Prostate gland (tissue), 2 donors: ENCODE measurements at places on chromosomes 2 and 18.

DNA sequence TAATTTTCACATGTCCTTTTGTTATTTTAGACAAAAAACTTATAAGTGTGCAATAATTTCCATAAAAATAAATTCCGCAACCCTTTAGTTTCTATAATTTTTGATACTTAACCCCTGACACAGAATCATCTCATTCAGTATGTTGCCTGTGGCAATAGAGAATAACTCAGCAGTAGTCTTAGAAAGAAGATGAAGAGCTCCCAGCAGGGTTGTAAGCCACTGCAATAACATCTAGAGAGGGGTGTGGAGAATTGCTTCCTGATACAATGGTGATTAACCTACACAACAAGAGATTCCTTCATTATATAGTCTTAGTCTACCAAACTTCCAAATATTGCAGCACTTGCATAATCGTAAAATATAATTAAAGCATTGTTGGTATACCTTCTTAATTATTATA lies 118.9 kb downstream of the TMX3 start:
- DNase-seq, result no peak

GRCh38 chr2:199405241-199405640 lies 52.5 kb downstream of the SATB2 start:
- DNase-seq, result no peak

- no peak for DNase-seq
Measured at GRCh38 chr2:159022019-159022418, 53.6 kb downstream of the TANC1 start.

DNA sequence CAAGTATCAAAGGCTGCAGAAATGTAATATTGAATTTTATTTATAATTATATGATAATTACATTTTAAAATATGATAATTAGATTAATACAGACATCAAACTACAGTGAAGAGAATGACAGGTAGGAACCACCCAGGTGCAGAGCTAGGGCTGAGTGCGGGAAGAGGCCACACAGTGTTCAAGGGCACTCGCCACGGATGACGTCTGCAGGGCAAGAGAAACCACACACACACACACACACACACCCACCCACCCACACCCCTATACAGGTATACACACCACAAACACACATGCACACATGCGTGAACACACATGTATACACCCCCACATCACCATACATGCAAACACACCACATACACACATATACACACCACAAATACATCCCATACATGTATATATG lies 41.2 kb downstream of the MBP start:
- no peak for DNase-seq

- no peak for DNase-seq
Measured at GRCh38 chr2:126986631-126987187, 88.0 kb downstream of the TEX51 start.

- DNase-seq, result no peak
Measured at GRCh38 chr2:30380824-30381223, 66.2 kb upstream of the LCLAT1 start.

DNA sequence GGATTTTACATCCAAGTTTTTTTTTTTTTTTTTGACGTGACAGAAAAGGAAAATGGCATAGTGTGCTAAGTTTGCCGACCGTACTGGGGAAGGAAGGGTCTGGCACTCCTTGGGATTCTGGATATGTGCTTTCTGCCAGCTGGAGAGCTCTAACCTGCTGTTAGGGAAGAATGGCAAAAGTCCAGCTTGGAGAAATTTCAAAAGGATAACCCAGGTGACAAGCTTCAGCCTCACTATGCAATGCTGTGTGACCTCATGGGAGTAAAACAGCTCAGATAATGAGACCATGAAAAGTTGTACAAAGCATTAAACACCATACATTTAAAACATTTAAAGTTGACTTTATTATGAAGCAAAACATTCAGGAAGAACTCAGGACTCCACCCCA lies 10.3 kb upstream of the GPR45 start:
- DNase-seq, result no peak

GRCh38 chr2:141728142-141728541 lies 402.7 kb downstream of the LRP1B start:
- no peak for DNase-seq

DNA sequence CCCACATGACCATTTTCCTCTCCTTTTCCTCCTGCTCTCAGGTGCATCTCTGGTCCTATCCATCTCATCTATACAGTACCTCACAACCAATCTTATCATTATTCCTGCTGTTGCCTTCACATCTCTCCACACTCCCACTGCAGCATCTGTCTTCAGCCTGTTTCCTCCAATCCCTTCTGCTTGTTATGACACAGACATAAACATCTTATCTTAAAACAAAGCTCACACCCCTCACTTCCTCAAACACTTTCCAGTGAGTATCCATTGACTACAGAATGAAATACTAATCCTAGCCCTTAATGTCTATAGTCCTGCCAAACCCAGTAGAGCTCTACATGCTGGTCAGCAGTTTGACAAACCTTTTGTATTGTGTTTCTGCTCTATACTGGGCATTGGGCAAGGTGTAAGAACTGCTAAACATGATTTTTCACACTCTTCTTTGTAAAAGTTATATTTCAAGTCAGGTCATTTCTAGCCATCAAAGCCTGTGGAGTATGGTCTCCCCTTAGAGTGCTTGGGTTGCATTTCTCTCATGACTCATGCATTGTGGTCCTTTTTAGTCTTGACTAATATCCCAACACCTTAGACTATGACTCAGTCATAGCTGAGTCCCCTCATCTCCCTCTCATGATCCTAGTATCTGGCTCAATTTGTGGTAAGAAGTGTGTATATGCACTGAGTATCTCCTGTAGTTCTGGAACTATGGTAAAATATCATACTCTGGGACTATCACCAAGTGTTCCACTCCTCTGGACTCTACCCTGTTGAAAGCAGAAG lies 187.0 kb downstream of the CYRIA start:
- DNase-seq, result no peak

DNA sequence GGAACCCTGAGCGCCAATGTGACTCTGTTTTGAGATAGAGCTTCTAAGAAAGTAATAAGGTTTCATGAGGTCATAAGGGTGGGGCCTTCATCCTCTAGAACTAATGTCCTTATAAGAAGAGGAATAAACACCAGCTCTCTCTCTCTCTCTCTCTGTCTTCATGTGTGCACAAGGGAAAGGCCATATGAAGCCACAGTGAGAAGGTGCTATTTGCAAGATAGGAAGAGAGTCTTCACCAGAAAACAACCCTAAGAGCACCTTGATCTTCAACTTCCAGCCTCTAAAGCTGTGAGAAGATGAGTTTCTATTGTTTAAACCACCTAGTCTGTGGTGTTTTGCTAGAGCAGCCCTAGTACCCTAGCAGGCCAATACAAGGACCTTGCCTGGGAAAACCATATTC lies 55.8 kb downstream of the DOCK10 start:
- no peak for DNase-seq

DNA sequence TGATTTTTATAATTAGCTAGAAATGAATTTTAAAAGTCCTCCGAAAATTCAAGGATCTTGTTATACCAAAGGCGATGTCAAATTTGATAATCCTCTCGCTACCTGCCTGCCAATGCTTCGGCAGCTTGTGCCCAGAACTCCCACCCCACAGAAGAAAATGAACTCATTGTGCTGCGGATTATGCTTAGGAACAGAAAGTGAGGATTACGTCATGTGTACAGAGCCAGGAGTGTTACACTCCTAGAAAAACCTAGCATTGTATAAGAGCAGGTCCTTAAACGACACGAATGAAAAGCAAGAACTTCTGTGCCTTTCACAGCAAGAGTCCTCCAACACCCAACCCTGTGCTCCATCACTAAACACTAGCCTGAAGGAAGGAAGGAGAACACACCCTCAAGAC lies 168.3 kb downstream of the RNF152 start:
- DNase-seq, result no peak

- no peak for DNase-seq
Measured at GRCh38 chr2:169108099-169108884, 38.9 kb downstream of the DHRS9 start.

GRCh38 chr2:191539068-191539467 lies 138.9 kb upstream of the NABP1 start:
- no peak for DNase-seq

GRCh38 chr2:165002638-165003037 lies 47.3 kb upstream of the SLC38A11 start:
- no peak for DNase-seq

DNA sequence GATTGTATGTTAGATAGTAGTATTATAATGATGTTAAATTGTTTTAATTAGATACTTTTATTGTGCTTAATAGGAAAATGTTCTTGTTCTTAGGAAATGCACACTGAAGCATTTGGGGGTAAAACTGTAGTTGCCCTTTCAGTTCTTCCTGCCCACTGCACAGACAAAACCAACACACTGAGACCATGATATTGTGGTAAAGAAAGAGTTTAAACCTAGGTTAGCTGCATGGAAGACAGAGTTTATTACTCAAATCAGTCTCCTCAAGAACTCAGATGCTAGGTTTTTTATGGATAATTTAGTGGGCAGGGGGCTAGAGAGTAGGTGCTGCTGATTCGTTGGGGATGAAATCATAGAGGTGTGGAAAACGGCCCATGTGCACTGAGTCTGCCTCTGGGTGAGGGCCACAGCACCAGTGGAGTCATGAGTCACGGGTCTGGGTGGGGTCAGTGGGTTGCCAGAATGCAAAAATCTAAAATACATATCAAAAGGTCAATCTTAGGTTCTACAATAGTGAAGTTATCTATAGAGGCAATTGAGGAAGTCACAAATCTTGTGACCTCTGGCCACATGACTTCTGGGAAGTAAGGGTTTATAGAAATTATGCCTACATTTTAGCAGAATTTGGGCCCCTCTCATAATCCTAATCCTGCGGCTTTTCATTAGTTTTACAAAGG lies 283.4 kb upstream of the FBXO11 start:
- no peak for DNase-seq

- no peak for DNase-seq
Measured at GRCh38 chr2:205403244-205403825, 279.0 kb upstream of the NRP2 start.

DNA sequence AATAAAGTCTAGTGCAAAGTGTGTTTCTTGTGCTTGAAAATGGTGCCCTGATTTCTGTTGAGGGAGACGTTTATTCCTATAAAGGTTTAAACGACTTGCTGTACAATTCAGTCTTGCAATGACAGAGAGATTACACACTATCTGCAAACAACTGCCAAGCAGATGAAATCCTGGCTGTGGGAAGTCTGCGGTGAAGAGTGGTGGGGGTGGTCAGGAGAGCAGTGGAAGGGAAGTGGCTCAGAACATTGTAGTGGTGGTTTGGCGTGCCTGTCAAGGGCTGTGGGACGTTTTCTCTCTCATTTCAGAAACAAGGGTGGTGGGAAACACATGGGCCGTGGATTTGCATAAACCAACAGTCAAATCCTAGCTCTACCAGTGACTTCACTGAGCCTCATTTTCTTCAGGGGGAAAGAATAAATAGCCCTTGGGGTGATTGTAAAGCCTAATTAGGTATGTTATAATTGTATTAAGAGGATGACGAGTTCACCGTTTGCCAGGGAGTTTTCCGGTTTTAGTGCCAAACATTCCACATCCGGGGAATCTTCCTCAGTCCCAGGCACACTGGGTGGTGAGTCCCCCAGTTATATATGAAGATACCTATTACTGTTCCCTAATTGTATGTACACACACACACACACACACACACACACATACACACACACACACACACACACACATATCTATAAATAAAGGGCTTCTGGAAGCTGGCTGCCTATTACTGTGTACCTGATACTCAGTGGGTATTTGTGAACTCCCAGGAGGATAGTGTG lies 115.0 kb downstream of the SPTBN1 start:
- DNase-seq, result no peak

GRCh38 chr2:224994242-224994823 lies 47.9 kb downstream of the DOCK10 start:
- DNase-seq, result no peak

DNA sequence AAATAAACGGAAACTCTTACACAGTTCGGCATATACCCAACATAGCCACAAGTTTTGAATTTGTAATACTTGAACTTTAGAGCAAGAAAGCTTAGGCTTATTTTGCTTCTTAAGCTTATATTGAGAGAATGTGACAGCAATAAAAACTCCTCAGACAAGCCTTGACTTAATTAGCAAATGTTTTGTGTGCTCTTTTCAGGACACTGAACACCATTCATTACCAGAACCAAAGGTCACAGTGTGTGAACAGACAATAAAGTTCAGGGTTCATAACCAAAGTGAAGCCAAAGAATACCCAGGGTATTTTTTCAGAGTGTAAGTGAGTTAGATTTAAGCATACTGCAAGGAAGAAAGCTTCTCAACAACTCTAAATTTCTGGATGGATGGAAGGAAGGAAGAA lies 605.8 kb downstream of the METTL4 start:
- DNase-seq, result no peak

- no peak for DNase-seq
Measured at GRCh38 chr2:165895974-165896373, 57.6 kb downstream of the TTC21B start.

- DNase-seq, result no peak
Measured at GRCh38 chr2:236919209-236919608, 166.5 kb upstream of the COPS8 start.

DNA sequence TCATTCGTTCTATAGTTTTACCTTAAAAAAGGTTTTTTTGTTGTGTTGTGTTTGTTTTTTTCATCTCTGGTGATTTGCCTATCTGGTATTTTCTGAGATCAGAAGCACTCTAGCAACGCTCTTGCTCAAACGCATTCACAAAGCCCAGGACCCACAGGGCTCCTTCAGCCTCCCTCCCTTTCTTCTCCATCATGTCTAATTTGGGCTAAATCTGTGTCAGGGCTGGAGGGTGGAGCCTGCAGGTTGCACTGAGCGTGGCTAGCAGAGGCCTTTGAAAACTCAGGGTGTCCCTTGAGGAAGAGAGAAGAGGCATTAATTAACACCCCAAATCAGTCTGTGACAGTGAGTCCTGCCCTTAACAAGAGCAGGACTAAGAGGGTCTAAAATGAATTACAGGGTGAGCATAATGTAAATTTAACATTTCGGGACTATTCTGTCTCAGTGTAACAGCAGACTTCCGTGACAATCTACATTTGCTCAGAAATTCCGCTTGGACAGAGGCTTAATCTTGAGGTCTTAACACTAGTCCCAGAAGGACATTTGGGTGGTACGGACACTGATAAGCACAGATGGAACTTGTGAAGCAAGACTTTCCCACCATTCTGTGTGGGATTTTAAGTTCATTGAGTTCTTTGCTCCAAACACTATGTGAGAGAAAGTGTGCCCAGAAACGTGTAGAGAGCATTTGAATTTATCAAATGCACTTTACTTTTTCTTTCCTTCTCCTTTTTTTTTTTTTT lies 174.4 kb upstream of the APCDD1 start:
- DNase-seq, result no peak

GRCh38 chr18:21703241-21703820 lies 1.2 kb downstream of the ABHD3 start:
- DNase-seq, result peak; percentile 19

- DNase-seq, result no peak
Measured at GRCh38 chr18:44039826-44040225, 640.9 kb upstream of the SETBP1 start.

GRCh38 chr18:57929922-57930321 lies 114.1 kb upstream of the NEDD4L start:
- DNase-seq, result no peak

DNA sequence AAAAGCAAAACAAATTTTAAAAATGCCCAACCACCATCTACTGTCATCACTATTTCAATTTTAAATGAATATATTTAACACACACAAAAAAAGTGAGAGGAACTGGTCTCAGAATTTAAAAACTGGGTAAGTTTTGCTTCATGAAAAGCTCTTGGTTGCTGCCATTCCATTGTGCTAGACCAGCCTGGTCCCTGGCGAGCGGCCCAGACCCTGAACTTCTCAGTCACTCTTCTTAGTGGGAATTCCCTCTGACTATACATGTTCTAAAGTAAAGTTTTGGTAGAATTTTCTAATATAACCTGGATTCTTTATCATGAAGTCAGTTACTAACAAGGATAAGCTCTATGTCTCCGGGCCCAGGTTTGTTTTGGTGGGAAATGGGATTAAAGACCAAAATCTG lies 34.8 kb upstream of the TMEM177 start:
- DNase-seq, result no peak
